ENCODE measurements at places on chromosomes 4 and X.

GRCh38 chr4:114905017-114905416 lies 208.4 kb downstream of the NDST4 start:
- DNase-seq = no peak

- no peak for DNase-seq
Measured at GRCh38 chrX:128460835-128461234, 408.6 kb upstream of the ACTRT1 start.

GRCh38 chr4:168787801-168788595 lies 222.1 kb downstream of the CBR4 start:
- no peak for DNase-seq

- DNase-seq = no peak
Measured at GRCh38 chrX:40700640-40701342, 34.6 kb downstream of the MED14 start.

DNA sequence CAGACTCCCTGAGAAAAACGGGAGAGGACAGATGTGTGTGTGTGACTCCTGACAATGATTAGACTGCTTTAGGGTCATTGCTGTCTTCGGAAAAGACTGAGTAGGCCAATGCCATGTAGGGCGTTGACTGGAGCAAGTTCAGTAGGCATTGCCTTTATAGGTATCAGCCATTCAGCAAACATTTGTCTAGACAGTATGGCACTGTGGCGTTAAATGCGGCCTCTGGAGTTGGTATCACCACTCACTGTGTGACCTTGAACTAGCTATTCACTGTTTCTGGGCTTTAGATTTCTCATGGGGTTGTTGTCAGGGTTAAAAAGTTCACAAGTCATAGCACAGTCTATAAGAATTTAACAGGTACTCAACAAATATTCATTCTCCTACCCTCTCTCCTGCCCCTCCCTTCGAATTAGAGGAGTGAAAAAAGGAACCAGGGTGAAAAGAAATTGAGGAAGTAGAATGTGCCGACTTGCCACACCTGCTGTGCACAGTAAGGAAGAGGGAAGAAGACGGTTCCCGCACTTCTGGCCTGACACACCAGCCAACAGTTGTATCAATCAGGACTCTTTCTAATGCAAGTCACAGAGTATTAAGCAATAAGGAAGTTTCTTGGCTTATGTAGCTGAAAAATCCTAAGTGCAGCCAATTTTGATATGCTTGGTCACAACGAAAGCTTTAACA lies 83.2 kb upstream of the PLAC8 start:
- no peak for DNase-seq

- no peak for DNase-seq
Measured at GRCh38 chr4:179855469-179855868, 2387.7 kb upstream of the TENM3 start.

DNA sequence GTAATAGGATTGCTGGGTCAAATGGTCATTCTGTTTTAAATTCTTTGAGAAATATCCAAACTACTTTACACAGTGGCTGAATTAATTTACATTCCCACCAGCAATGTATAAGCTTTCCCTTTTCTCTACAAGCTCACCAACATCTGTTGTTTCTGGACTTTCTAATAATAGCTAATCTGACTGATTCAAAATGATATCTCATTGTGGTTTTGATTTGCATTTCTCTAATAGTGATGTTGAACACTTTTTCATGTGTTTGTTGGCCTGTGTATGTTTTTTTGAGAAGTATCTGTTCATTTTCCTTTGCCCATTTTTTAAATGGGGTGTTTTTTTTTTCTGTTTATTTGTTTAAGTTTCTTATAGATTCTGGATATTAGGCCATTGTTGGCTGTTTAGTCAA lies 659.0 kb upstream of the GNPDA2 start:
- DNase-seq = no peak

- no peak for DNase-seq
Measured at GRCh38 chrX:133973704-133974103, 11.7 kb downstream of the GPC3 start.

- no peak for DNase-seq
Measured at GRCh38 chrX:12977761-12978204, 2.9 kb downstream of the TMSB4X start.

- DNase-seq = no peak
Measured at GRCh38 chrX:93673869-93674271, at the start of gene FAM133A. TSS of gene FAM133A (plus strand) at chrX:93674206. CDS start at chrX:93709420, 35,214 bp downstream.

GRCh38 chrX:46628460-46629371 lies 55.2 kb downstream of the CHST7 start:
- no peak for DNase-seq

DNA sequence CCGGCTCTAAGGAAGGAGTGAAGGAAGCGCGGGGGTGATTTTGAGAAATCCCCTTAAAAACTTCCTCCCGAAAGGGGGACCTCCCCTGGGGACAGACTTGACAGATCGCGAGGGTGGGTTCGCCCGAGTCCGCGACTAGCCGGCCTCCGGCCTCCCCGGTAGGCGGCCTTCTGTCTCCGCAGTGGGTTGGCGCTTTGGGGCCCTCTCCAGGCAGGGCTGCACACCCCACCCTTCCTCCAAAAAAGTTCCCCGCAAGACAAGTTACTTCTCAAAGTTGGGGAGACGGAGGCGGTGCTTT lies 24.8 kb downstream of the HOPX start:
- DNase-seq = no peak

DNA sequence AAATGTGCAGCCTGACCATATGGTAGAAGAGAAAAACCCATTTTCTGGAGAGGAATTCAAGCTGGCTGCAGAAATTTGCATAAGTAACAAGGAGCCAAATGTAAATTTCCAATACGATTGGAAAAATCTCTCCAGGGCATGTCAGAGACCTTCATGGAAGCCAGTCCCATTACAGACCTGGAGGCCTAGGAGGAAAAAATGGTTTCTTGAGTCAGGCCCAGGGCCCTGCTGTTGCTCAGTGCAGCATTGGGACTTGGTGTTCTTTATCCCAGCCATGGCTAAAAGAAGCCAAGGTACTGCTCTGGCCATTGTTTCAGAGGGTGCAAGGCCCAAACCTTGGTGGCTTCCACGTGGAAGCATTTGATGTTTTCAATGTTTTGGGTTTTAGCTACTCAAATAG lies 70.6 kb downstream of the MAGEC2 start:
- DNase-seq = no peak

- no peak for DNase-seq
Measured at GRCh38 chr4:25863831-25864418, 1.1 kb upstream of the SEL1L3 start.

- no peak for DNase-seq
Measured at GRCh38 chrX:34578237-34578636, 78.8 kb downstream of the TMEM47 start.

GRCh38 chr4:142402900-142403299 lies 443.2 kb downstream of the INPP4B start:
- no peak for DNase-seq

DNA sequence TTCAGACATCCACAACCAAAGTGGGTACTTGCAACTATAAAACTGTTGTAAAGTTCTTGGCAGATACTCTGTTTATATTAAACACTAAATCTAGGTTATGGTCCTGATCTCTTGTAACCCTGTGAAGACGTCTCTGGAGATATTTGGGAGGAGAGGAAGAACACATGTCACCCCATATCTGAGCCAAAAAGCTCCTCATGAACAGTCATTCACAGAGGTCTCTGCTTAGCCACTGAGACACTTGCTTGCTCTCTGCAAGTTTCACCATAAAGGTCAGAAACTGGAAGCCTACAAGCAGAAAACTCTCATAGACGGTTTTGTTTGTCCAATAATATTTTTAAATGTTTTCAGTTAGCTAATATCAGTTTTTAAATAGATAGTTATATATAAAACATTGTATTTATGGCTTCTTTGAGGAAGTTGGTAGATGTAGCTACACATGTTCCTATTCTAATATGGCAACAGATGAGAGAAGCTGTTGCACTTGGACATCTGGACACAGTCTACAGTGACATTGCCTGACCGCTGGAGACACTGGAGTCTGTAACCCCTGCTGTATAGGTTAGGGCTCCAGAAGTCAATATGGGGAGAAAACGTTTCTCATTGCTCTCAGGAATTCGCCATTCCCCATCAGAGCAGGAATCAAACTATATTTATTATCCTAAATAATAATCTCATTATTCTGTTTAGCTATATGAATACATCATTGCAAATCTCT lies 73.6 kb downstream of the C4orf46 start:
- DNase-seq = no peak

DNA sequence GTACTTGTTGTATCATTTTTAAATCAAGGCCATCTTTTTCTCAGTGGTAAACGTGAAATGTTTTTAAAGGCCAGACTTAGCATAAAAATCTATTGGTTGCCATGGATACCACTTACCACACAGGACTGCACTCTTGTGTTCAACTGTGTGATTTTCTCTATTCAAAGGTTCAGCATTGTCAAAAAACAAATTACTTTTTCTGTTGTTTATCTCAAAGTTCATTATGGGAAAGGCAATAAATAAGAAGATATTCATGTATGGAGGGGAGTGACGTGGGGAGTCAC lies 231.0 kb upstream of the GATB start:
- DNase-seq = no peak

GRCh38 chrX:32871636-32872035 lies 339.7 kb downstream of the DMD start:
- DNase-seq = no peak

DNA sequence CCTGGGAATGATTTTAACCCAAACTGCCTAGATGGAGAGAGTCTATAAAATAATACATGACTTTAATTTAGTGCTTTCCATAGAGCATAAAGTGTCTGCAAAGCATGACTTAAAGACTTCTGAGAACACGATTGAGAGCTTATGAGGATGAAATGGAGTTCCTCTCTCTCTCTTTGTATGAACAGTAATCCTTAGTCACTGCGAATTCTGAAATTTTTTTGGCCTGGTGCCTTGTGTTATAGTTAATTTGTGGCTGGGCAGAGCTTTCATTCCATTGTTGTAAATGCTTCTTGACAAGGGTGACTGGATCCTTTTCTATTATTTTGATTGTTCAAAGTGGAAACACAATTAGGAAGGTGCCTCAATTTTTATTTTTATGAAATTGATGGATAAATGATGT lies 179.5 kb downstream of the CEP135 start:
- DNase-seq = peak; percentile 41

DNA sequence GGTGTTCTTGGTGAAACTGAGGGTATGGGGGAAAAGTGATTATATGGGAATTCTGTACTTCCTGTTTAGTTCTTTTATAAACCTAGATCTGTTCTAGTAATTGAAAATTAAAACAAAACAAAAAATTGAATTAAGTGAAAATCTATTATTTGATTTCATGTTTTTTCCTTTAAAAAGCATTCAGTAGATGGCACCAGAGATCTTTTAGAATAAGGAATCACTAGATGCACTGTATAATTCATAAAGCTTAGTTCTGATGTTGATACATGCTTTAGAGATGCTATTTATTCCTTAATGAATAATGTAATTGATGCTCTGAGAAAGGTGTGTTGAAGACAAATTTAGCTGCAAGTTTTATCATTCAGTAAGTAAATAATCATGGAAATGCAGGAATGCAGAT lies 87.3 kb downstream of the LCORL start:
- DNase-seq = no peak

- DNase-seq = no peak
Measured at GRCh38 chrX:121114691-121115090, 67.3 kb downstream of the GLUD2 start.

DNA sequence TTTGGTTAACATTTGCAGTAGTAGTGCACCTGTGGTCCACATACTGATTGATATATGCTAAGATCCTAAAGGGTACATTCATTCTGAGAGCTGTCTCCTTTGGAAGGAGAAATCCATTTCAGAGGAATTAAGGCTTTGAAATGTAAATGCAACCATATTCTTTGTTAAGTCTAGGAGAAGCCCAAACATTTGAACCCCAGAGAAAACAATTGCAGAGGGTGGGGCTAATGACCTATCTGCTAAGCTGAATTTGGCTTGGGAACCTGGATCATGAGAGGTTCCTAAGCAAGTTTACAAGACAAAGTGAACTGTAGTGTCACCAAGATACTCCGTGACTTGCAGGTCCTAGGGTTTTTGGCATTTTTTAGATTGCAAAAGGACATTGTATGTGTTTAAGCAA lies 41.2 kb downstream of the LAS1L start:
- DNase-seq = no peak

DNA sequence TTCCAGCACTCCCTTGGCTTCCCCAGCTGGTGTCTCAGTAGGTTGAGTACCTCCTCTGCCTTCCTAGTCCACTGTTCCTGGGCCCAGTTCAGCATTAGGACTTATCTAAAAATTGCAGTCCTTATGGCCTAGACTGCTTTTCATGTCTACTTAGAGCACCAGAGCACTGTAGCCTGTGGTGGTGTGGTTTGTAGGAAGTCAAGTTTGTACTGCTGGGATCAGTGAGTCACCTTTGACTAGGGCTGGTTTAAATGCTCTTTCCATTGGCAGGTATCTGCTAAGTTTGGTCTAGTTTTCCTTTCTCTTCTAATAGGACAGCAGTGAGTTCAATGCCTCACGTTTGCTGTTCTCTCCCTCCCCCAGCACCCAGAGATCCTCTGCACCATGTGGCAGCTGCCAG lies 233.6 kb upstream of the WDFY3 start:
- no peak for DNase-seq

DNA sequence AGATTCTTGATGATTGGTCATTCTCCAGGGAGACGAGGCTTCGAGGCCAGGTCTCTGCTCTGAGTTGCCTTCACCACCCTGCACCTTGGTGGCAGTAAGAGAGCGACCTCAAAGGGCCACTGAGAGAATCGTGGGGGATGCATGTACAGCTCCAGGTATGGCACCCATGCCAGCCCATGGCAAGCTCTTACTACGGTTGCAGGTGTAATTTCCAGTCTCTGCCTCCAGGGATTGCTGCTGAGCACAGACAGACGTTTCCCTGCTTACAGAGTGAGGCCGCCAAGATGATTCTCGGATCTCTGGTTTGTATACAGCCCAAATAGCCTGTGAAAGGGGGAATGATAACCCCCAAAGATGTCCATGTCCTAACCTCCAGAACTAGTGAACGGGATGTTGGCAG lies 16.3 kb upstream of the DRD5 start:
- no peak for DNase-seq

- no peak for DNase-seq
Measured at GRCh38 chr4:159283696-159284095, 180.8 kb downstream of the RAPGEF2 start.

DNA sequence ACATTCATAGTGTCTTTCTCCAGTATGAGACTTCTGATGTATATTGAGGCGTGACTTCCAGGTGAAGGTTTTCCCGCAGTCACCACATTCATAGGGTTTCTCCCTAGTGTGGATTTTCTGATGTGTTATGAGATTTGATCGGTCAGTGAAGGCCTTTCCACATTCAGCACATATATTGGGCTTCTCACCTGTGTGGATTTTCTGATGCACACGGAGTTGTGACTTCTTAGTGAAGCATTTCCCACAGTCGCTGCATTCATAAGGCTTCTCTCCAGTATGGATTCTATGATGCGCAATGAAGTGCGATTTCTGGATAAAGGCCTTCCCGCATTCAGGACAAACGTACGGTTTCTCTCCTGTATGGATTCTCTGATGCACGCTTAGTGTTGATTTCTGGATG lies 35.4 kb downstream of the ZNF41 start:
- DNase-seq = no peak

DNA sequence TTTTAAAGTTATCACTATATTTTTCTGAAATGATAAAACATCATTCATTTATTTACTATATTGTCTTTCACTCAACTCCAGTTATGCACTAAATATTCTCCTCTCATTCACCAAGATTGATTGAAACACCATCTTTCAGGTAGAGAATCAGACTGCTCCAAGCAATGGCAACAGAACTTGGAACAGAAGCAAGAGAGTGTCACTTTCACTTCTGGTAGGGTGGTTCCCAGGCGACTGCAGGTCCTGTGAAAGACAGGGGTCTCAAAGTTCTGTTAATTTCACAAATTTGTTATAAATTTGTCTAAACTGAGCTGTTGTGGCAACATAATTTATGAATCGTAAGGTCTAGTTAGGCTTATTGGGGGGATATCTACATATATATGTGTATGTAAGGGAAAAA lies 47.8 kb downstream of the RHOH start:
- no peak for DNase-seq

All from COR-L47 (cell line).